Fibroblast of skin of scalp (primary cell): ENCODE measurements at places on chromosomes 5 and 9.

- DNase-seq = peak; percentile 91
These were observed at the start of gene MSX2 for GRCh38 chr5:174724484-174725260. TSS of gene MSX2 (plus strand) at chr5:174724582. CDS start at chr5:174724660, 78 bp downstream.

DNA sequence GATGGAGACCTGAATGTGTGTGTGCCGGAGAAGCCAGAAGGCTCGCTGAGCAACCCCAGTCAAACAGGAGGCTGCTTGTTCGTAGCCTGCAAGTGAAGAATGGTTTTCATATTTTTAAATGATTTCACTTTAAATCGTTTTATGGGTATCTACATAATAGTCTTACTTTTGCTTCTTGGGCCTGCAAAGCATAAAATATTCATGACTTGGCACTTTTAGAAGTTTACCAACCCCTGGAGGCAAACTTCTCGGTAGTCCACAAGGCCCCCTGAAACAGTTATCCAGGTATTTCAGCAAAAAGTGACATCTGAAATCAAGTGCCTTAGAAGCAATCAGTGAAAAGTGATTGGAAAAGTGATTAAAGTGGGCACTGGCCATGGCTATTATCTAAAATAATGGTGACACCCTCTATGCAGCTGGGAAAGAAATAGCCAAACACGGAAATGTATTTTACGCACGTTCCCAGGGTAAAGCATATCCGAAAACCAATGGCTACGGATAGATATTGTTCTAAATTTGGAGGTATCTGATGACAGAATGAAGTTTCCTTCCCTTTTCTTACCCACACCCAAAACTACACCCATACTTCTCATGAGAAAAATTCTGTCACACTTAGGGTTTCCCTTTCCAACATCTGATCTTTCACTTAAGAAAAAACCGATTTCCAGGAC lies 39.0 kb downstream of the RAPGEF1 start:
- no peak for DNase-seq

DNA sequence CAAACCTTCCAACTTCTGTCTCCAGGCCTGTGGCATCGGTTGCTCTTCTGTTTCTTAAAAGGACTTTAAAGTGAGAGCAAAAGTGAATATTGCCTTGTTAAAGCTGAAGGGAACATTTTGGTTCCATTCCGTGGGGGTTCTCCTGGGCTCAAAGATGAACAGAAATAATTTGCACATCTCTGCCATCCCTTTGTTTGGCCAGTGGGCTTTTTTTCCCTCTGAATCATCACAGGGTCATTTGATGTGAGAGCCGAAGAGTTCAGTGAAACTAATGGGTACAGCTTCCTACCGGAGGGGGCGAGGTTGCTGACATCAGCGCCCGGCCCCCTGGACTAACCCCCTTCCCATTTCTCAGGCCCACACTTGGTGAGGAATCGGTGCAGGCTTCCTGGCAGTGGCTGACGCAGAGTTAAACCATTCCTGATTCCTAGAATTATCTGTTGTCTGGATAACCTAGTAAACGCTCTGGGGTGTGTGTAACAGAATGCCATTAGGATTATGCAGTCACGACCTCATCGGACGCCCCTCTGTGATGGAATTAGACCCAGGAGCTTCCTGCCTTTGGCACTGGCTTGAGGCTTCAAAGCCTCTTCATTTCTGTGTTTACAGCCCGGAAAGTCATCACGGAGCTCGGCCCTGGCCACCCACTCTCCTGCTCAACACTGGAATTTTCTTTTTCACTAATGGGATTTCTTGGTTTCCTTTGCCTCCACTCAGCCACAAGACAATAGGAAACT lies 61.6 kb upstream of the RPL26L1 start:
- DNase-seq = peak; percentile 99

- DNase-seq = no peak
These were observed 21.0 kb upstream of the ALDH1B1 start for GRCh38 chr9:38371495-38371894.

DNA sequence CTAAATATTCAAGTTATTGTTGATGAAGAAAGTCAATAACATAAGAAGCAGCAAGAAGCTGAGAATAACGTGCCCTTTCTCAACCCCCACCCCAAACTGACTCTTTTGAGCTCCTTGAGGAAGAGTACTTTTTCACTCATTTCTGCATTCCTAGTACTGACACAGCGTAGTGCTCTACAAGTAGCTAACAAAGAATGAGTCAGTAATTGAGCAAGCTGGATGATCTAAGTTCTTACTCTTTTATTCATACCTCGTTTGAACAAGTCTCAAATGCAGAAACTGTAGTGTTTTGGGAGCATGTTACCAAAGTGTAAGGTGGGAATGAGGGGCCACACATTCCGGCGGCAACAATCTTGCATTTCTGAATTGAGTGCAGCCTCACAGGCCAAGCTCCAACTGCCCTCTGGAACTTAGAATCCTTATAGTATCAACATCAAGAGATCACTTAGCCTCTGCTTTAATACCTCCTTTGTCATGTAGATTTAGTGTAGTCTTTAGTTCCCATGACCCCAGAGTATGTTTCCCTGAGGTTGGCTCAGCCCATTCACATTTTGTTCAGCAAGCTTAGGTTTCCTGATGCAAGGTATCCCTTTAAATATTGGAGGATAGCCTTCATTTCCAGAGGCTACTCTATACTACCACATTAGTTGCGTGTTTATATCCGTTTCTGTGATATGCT lies 152.0 kb downstream of the PRR16 start:
- DNase-seq = peak; percentile 86

DNA sequence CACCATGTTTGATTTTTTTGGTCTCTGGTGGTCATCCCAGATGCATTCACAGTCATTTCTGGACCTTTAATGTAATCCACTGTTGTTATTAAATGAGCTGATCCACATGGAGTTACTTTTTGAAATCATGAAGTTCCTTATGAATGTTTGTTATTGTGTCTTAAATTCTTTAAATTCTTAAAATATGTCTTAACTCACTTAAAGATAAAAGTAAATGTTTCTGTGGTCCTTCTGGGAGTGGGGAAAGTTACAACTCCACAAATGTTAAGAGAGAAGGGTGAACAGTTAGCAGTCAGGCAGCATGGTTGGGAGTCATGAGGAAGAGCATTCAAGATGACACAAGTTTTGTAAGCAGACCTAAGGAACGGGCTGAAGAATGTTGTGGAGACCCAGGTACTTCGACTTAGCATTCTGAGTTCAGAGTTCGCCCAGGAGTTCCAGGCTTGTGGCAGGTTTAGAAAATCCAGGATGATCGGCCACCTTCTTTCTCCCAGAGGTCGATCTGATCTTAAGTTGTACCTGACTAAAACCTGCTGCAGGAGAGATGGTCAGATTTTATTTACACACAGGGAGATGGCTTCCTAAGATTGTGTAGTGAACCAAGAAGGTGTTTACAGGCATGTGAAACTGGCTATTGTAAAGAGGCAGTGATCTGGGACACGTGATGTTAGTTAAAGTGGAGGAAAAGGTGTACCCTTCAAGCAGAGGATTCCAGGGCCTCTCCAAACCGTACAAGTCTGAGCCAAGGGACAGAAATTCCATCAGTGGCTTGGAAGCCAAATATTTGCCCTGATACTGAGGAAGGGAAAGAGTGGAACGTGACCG lies 17.2 kb downstream of the SLC1A1 start:
- peak; percentile 61 for DNase-seq

GRCh38 chr5:102483736-102484135 lies 15.1 kb downstream of the SLCO6A1 start:
- DNase-seq = no peak

- DNase-seq = no peak
These were observed 477.6 kb downstream of the NTRK2 start for GRCh38 chr9:85147046-85147640.

GRCh38 chr5:133145436-133146170 lies 93.8 kb downstream of the HSPA4 start:
- DNase-seq = no peak

GRCh38 chr9:35035851-35036701 lies 36.3 kb downstream of the VCP start:
- peak; percentile 68 for DNase-seq

- no peak for DNase-seq
These were observed 41.4 kb upstream of the F2R start for GRCh38 chr5:76674330-76675066.

- DNase-seq = no peak
These were observed 196.5 kb upstream of the TBCA start for GRCh38 chr5:77972469-77973252.

GRCh38 chr9:268616-269015 lies 54.0 kb downstream of the DOCK8 start:
- DNase-seq = no peak

DNA sequence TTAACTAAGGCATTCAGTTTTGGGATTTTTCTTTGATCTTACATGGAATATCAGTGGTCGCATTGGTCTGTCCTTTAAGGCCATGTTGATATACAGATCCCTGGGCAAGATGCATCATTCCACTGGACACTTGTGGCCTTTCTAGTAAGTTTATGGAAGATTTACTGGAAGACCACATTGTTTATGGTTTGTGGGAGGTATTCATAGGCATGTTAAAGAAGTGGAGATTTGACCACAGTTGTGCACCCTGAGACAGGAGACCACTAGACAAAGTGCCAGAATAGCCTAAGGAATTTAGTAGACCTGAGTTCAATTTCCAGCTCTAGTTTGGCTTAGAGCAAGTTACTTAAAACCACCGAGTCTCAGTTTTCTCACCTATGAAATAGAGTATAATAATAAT lies 383.1 kb upstream of the PAPPA start:
- DNase-seq = no peak

GRCh38 chr5:9069650-9070049 lies 476.2 kb downstream of the SEMA5A start:
- peak; percentile 27 for DNase-seq

DNA sequence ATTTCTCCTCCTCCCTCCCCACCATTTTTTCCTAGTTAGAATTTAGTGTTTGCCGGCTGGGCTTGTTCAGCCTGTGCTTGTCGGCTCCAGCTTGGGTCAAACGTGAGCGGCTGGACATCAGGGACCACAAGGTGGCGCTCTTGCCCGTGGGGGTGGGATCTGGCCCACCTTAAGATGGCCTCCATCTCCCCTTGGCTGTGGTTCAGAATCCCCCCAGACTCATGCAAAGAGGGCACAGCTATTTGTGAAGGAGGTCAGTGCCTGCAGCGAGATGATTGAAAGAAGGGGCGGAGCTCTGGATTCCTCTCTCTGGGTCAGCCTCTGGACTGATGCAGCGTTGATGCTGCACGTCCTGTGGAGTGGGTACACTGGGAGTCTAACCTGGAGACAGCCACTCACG lies 283.3 kb upstream of the TUT7 start:
- peak; percentile 65 for DNase-seq

DNA sequence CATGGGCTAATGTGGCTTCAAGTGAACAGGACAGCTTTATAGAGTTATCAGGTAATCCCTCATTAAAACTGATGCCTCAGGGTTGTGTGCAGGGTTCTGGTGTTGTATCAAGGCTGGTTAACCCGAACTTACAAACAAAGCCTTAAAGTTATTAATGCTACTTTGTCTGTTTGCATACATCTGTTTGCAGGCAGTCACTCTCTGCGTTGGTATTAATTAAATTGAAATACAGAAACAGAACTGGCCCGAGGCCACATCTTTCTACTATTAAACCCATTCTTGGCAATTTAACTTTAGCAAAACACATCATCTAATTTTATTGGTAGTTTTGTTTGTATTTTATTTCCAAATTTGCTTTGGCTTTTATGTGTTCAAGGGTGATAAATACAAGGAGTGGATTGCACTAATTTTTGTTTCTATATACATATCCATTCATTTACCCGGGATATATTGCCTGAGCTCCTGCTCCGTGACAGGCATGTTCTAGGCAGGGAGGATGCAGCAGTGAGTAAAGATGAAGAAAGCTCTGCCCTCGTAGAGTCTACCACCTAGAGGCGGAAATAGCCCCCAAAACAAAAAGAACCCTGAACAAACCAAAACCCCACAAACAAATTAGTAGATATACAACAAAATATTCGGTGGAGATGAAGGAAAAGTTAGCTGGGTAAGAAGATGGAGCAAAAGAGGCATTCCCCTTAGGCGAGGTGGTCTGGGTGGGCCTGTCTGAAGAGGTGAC lies 164.2 kb downstream of the MACROH2A1 start:
- no peak for DNase-seq

DNA sequence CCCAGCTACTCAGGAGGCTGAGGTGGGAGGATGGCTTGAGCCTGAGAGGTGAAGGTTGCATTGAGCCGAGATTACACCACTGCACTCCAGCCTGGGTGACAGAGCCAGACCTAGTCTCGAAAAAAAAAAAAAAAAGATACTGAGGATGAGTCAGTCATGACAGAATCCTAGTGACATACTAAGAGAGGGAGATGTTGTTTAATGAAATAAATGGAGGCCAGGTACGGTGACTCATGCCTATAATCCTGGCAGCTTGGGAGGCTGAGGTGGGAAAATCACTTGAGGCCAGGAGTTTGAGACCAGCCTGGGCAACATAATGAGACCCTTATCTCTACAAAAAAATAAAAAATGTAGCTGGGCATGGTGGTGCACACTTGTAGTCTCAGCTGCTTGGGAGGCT lies 107.2 kb downstream of the ZFAND5 start:
- no peak for DNase-seq

GRCh38 chr9:18442629-18443491 lies 31.1 kb upstream of the ADAMTSL1 start:
- peak; percentile 81 for DNase-seq

GRCh38 chr5:166926138-166926537 lies 1365.3 kb upstream of the WWC1 start:
- no peak for DNase-seq

DNA sequence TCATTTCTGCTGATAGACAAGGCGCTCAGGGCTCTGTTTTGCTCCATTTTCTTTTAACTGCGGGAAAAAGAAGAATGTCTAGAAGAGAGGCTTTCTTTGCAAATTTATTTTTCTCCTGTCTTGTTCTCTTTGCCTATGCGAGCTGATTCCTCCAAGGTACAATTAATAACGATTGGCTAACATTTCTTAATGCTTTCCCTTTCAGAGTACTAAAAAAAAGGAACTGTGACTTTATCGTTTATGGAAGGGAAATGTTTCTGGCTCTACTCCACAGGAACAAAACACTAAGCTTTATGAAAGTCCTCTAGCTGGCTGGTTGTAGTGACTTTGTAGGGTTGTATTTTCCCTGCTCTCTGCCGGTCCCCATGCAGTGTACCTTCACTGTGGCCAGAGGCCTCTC lies 11.7 kb downstream of the NSG2 start:
- no peak for DNase-seq

- no peak for DNase-seq
These were observed 142.9 kb downstream of the AOPEP start for GRCh38 chr9:94869415-94869843.

- DNase-seq = no peak
These were observed 359.2 kb downstream of the PRR16 start for GRCh38 chr5:120823328-120823727.
